ENCODE measurements at places on chromosomes 2 and 18.

DNA sequence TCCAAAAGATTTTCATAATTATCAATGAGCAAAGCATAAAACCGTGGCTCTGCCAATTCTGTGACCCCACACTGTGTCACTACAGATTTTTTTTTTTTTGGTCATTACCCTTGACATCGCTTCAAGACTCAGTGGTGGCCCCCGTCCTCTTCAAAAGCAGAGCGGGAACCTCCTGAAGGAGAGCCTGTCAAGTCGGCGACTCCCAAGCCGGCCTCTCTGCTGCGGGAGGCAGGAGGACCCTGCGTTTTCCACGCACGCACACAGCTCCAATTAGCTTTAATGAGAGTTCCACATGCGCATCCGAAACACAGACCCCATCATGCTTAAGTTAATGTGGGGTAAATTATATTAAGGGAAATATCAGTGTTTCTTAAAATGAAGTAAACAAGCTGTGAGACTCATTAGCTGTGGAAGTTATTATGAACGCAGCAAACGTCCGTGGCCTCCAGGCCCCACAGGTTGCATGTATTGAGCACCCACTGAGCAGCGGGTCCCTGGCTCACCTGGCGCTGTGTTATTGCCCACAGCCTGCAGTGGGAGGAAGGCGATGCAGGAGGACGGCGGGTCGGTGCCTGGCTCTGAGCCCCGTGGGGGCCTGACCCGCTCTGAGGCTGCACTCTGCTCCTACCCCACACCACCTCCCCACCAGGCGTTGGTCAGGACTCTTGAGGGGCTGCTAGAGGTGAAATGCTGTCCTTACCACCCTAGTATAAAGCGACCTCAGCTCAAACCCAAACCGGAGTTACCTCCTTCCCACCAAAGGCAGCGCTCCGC lies 181.0 kb upstream of the SALL3 start:
- no peak for DNase-seq

DNA sequence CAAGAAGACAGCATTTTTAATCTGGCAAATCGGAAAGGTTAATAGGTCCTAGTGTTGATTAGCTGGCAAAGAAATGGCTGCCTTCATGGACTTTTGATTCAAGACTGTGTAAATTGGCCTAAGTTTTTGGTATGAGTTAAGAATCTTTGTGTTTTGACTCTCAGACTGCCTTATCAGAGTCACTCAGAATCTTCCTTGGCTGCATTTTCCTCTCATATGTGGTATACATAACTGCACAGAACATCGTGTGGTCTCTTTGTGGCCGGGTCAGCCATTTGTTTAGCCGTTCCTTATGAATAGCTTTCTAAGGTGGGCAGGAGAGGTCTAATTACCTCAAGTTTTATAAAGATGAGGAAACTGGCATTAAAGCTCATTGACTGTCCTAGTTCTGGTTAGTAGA lies 30.1 kb downstream of the CAB39 start:
- no peak for DNase-seq

DNA sequence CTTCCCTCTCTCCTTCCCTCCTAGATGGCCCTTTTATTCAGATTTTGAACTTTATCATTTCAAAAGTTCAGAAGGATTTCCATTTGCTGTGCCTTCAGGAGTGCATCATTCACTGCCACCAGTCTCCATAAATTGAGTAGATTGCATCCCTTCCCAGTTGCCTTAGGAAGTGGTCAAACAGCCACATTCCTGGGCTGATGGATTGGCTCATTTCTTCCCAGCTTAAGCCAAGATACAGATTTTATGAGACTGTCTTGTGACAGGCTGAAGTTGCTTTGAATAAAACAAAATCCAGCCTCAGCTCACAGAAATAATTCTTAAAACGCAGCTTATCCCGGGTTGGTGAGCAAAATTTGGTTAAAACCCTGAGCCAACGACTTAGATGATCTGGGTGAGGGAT lies 9.8 kb downstream of the NRP2 start:
- no peak for DNase-seq

GRCh38 chr2:238391042-238391689 lies 35.6 kb upstream of the ASB1 start:
- no peak for DNase-seq

GRCh38 chr2:204479557-204479956 lies 65.7 kb upstream of the PARD3B start:
- no peak for DNase-seq

DNA sequence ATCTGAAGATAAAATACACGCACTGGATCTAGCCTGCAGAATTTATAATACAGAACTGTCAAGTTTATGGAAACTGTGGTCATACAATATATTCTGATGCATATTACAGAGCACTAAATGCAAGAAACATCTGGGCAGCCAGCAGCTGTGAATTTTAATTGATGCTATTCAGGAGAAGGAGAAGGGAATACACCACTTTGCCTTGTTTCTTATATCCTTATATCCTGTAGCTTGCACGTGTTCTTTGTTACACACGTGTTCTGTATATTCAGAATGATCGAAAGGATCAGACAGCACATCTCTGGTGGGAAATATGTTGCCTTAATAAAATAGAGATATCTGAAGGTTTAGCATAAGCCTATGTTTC lies 335.8 kb downstream of the AGPS start:
- DNase-seq: no peak

DNA sequence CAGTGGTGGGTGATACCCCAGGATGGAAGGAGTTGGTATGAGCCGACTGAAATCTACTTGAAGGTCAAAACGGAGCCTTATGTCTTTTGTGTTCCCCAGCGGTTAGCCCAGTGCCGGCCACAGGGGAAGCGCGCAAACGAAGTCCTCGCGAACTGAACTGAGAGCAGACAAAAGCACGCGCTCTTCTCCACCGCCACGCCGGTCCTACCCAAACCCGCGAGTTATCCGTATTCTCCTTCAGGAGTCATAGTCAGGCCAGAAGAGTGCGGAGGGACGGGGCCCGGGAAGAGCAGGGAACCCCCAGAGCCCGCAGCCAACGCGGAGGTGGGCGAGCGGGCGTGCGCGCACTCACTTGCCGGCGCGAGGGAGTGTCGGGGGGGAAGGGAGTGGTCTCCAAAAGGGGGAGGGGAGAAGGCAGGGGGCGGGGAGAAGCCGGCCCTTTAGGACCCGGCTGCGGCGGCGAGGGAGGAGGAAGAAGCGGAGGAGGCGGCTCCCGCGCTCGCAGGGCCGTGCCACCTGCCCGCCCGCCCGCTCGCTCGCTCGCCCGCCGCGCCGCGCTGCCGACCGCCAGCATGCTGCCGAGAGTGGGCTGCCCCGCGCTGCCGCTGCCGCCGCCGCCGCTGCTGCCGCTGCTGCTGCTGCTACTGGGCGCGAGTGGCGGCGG lies at the start of gene IGFBP2:
Gene IGFBP2 (plus strand): TSS at position 469 of the 664 bp plus-strand sequence. CDS start 104 bp downstream, at position 573.
- no peak for DNase-seq

DNA sequence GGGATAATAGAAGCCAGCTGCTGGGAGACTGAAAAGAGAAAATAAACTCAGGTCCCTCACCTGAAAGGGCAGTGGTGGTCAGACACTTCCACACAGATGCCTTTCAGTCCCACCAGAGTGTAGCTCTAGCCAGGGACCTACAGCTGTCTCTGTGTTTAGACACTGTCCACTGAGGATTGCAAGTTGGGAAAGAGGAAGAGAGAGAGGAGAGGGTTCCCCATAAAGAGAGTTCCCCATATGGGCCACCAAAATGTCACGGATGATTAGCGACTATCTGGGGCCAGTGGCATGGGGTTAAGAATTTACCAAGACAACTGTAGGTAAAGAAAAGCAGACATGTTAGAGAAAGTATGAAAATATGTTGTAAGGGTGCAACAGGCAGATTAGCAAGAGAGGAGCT lies 36.7 kb upstream of the SKA1 start:
- no peak for DNase-seq

- no peak for DNase-seq
These were observed at the start of gene SIX2 for GRCh38 chr2:45009303-45009927. Gene SIX2 (minus strand): TSS chr2:45009452. CDS start chr2:45009110, 342 bp downstream.

DNA sequence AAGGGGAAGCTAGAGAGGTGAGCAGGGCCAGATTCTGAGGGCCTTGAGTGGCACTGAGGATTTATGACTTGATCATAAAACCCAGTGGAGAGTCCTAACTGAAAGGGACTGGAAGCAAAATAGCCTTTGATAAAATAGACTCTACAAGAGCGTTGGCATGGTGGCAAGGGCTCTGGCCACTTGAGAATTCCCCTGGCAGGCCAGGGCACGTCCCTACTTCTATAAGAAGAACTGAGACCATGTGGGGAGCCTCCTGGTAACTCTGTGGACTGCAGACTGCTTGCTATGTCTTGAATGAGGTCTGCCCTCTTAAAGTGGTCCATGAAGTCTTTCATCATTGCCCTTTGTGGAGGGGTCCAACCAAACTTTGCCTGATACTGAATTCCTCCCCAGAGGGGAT lies 324.8 kb downstream of the ALK start:
- no peak for DNase-seq

GRCh38 chr18:67428805-67429204 lies 87.7 kb downstream of the DSEL start:
- DNase-seq: no peak

DNA sequence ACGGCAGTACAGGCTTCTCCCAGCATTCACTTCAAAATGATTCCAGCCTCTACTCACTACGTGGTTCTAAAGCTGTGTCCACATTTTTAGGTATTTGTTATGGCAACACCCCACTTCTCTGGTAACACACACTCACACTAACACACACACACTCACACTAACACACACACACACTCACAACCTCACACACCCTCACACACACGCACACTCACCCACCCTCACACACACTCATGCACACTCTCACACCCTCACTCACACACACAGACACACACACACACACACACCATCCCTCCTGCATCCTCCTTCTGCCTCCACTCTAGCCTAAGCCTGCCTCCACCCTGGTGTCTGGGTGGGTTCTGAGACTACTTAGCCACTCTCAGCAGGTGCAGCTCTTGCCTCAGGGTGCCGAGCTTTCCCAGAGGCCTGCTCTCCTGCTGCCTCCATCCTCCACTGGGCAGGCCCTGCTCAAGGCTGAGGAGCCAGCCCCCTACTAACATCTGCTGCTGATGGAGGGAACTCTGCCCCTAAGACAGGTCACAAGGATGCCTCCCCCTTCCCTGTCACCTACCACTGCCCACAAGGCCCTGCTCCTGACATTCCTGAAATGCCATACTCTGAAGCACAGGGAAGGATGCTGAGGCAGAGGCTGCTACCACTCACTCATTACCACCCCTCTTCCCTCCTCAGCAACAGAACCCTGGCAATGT lies 63.9 kb downstream of the NCAPH start:
- no peak for DNase-seq

- DNase-seq: no peak
These were observed 80.8 kb downstream of the RTN4 start for GRCh38 chr2:54969295-54969939.

GRCh38 chr2:204335451-204336058 lies 209.7 kb upstream of the PARD3B start:
- no peak for DNase-seq

DNA sequence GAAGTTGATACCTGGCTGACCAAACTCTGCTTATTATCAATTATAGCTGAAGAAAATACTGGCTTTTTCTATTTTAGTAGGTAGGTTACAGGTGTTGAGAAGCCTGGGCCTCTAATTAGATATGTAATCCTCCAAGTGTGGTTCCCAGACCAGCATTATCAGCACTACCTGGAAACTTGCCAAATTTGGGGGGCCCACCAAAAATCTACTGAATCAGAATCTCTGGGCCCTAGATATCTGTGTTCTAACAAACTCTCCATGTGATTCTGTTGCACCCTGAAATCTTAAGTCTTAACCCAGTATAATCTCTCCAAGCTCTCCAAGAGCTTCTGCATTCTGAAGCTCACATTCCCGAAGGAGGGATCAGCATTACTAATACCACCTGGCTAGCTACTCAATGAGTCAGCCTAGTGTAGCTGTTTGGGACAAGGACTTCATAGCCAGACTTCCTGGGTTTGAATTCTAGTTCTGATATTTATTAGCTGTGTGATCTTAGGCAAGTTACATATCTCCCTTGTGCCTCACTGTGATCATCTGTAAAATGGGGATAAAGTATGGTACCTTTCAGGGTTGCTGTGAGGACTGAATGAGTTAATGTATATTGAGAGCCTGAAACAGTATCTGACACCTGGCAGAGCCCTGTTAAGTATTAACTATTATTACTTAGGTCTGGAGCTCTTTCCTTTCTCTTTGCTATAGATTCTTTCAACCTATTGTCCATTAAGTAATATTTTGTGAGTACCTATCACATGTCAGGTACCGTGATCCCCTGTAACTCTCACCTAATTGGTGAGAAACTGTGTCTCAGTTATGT lies 94.1 kb upstream of the CD302 start:
- DNase-seq: no peak

GRCh38 chr2:121489911-121490583 lies 40.6 kb upstream of the RNU4ATAC start:
- DNase-seq: no peak

DNA sequence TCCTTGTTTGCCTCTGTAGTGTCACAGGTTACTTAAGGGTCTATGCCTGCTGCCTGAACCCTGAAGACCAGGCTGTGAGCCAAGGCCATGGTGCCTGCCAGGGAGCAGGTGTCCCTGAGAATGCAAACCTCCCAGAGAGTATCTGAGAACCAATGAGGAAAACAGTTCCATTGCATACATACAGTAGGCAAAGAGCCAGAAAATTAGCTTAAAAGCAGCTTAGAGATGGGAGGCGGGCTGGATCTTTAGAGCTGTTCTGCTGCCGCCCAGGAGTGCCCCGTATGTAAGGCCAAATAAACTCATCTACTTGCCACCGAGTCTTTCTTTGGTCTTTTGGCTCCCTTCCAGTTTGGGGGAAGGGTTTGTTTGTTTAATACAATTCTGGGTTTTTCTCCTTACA lies 327.9 kb downstream of the CLIP4 start:
- DNase-seq: no peak

DNA sequence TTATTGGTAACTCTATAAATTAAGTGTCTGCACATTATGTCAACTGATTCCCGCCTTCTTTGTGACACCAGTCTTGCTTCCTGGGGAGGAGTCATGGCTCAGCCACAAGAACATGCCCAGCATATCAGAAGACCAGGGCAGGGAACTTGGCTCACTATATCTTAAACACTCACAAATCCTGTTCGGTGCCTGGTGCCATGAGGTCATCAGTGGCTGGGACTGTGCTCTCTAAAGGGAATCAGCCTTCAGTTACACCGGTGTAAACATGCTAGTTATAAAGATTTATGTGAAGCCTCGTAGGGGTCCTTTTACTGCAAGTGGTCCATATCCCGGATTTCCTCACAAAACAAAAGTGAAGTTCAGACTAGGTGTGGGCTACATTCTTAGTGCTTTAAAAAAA lies 73.1 kb upstream of the ZNF521 start:
- DNase-seq: no peak

- DNase-seq: no peak
These were observed 95.3 kb downstream of the COPS8 start for GRCh38 chr2:237180987-237181386.

DNA sequence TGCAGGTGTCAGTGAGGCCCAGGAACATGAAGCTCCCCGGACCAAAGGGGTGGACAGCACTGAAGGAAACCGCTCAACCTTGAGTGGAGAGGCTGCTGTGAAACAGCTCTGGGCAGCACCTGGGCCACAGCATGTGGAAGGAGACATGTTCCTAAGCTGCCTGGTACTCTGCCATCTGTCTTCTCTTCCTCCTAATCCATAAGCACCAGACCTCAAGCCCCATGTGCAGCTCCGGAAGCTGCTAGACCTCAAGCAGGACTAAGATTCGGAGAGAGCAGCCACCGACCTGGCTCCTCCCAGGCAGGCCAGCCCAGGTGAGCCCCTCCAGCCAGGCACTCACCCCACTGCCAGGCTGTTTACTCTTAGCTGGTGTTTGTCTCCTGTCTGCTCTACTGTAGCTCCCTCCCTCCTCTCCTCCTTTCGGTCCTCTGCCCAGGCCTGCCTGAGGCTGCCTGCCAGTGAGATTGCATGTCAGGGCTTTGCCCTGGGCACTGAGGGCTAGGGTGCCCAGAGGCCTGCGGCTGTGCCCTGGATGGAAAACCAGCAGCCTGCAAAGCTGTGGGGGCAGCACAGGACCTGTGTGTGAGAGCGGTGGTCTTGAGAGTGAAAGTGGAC lies 53.7 kb downstream of the BCL11A start:
- DNase-seq: no peak

Data from activated gamma-delta T cell (primary cell).